Left ventricle myocardium superior (tissue), 1 donor: ENCODE measurements at places on chromosomes 2 and 18.

- no peak for DNase-seq
Measured at GRCh38 chr2:33287507-33288005, 188.9 kb upstream of the RASGRP3 start.

GRCh38 chr2:101961338-101962191 is 30.2 kb upstream of the IL1R2 start:
- DNase-seq: peak; percentile 83

DNA sequence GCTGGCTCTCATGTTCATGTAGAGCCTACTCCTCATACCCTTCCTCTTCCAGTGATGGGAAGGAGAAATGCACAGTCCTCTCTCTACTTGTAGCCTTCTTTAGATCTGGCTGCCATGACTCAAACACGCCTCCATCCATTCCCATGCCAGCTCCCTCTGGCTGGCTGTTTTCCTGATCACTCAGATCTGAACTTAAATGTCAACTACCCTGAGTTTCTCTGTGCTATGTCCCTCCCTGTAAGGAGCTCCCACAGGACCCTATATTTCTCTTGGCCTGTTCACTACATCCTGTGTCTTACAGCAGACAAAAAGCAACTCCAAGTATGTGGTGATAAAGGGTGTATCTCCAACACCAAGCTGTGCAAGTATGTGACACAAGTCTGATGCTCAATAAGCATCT is 152.4 kb downstream of the TCF4 start:
- no peak for DNase-seq

- no peak for DNase-seq
Measured at GRCh38 chr2:19675003-19675629, 226.7 kb downstream of the TTC32 start.
